Thyroid gland (tissue), 4 donors: ENCODE measurements at places on chromosomes 6 and 20. TPM values are rescaled to one million over a fixed set of nuclear protein-coding genes. Genes with fewer than 3 reads are reported as not detected.

GRCh38 chr6:85163156-85164080 lies 286.5 kb upstream of the NT5E start:
- DNase-seq = no peak

IL17A gene
- not detected for total RNA-seq

SAPCD1 gene
- total RNA-seq = 2.0 TPM

DNA sequence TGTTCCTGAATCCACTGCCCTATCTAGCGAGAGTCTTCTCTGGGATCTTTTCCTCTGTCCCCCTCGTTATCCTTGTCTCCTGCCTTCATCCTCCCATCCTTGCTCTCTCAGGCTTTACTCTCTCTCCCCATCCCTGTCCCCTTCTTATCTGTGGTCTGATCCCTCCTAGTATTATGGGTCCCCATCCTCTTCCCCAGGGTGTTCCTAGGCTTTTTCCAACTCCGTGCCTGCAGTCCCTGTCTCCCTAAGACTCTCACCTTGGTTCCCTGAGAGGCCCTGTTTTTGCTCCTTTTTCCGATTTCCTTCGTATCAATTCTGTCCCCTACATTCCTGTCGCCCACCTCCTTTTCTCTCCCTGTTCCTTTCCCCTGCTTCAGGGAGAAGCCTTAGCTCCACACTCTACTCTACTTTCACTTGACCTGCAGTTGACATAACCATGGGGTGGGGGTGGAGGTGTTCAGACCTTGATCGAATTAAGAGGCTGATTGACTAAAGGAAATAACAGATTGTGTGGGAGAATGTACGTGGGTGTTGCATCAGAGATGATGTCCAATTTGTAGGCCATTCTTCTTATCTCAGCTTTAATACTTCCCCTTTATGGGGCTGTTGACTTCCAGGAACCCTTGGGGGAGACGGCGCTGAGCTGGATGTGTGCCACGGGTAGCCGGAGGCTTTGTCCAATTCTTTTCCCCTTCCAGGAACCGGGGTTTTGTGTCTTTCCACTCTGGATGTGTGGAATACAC lies 905 bp downstream of the PPARD start:
- peak; percentile 36 for DNase-seq

TPD52L1 gene
- 392 TPM for total RNA-seq

DNA sequence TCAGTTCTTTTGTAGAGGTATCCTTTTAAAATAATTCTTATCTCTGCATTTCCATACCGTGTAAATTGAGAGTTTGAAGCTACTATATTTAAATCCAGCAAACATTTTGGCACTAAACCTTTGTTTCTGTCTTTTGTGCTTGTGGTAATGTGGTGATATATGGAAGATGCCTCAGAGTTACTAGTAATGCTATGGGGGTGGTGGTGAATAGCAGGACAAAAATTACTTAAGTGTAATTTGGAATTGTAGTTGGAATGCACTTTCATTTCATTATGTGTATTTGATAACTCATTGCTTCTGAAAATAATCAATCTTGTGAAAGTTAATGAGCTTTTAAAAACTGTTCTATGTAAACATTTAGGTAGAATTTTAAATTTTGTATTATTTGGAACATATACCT lies 404.5 kb downstream of the PHF3 start:
- no peak for DNase-seq

GRCh38 chr6:33841070-33841469 lies 37.3 kb upstream of the MLN start:
- no peak for DNase-seq

DNA sequence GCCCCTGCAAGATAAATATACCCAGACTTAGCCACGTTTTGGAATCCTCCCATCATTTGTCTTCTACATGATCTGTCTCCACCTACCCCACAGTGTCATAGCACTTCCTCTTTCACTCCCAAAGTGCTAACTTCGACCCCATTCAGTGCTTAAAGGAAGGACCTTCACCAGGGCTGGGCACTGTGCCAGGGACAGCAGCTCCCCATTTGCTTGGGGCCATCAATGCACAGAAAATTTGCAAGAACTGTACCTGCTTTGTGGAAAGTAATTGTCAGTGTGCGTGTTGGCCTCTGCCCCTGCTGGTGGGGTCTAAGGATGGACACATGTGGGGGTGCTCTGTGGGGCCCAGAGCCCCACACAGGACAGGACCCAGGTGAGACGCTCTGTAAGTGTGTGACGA lies 5.2 kb upstream of the BPIFA2 start:
- no peak for DNase-seq

DNA sequence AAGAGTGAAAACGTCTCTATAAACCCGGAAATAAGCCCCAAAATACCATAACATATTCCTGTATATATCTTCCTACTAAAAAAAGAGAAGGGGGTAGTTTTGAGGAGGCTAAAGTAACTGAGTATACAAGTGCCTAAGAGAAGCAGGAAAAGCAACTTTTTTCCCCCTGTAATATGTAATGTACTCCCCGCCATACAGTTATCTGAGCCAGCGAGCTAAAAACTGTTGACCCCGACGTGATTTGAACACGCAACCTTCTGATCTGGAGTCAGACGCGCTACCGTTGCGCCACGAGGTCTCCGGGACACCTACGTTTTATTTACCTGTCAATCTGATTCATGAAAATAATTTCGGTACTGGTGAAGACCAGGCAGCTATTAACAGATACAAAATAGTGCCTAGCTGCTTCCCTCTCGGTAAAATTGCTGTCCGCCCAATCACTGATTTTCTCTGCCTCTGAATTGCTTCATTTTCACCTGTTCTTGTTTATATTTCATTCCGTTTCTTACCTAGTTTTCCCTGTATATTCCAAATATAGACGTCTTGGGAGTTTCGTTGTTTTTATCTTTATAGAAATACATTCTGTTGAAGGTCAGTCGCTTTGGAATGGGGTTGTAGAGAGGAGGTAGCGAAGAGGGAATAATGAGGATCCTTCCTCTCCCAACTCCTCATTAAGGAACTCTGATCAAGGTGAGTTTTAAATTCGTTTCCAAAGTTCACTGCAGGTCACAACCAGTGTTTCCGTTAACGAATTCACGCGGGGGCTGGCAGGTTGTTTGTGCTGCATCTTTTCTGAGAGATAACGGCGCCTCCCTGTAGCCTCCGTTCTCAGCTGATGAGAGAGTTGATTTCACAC lies 33.6 kb upstream of the BTN3A2 start:
- DNase-seq = no peak

DNA sequence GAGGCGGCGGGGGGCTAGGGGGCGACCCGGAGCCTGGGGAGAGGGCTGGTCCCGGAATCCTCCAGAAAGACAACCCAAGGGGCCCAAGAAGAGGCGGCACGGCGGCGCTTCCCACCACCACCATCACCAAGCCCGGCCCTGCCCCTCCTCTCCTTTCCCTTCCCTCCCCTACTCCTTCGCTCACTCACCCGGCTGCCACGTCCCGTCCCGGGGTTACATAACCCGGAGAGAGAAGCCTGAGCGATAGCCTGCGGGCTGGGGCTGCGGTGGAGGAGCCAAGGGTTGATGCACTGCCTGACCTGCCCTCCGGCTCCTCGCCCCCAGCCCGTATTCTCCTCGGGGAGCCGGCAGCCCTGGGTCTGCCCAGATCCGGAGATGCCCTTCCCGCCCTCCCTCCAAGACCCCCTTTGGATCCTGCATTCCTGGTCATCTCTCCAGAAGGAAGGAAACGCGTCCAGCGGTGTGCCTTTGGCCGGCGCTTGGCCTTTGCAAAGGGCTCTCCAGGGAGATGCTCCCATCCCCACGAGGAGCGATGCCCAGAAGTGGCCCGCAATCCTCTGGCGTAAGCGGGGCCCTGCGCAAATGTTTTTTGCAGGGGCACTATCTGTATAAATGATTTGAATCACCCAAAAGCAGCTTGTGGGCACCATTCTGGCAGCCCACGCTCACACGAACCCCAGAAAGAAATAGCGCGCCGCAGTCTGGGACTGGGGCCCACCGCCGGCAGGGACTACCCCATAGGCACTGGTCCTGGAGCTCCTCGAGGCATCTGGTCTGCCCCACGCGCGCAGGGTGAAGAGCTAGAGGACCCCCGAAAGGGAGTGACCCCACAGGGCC lies 4.6 kb upstream of the CPXM1 start:
- DNase-seq = peak; percentile 37

DNA sequence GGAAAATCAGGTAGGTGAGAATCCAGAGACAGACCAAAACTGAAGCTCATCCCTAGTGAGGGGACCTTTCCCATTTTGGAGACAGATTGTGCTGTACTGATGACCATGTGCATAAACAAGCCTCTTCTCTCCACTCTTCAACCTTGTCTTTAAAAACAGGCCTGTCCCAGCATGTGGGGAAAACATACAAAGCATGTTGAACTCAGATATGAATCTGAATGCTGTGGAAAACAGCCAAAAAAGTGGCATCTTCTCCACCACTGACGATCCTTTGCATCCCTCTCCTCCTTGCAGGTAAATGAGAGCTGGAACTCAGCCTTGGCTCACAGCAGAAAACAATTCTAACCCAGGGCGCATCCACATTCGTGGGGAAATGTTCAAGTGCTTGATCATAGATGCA lies 123.7 kb upstream of the FOXQ1 start:
- DNase-seq = no peak

DNA sequence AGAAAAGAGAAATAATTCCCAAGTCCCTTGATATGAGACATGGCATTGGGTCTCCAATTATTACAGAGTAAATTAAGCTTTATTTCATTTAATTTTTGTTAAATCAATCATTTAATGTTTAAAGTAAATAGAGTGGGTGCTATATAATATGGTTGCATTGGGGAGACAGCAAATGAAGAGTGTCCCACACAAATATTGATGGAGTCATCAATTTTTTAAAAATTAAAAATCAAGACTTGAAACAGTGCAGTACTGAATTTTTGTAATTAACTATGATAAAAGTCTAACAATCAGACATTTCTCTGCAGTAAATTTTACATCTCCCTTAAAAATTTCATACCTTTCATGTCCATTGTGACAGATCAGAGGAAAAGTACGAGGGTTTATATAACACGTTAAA lies 193.9 kb upstream of the ID4 start:
- DNase-seq = no peak

- no peak for DNase-seq
Observed at GRCh38 chr6:636488-636887, 20.4 kb downstream of the HUS1B start.

- DNase-seq = no peak
Observed at GRCh38 chr6:155883741-155884140, 428.1 kb upstream of the NOX3 start.

GRCh38 chr6:7909323-7910276 lies 988 bp downstream of the TXNDC5 start:
- peak; percentile 45 for DNase-seq

PRPH2 gene
- total RNA-seq = 2.5 TPM

NR2E1 gene
- total RNA-seq = not detected

- no peak for DNase-seq
Observed at GRCh38 chr6:86440608-86441007, 496.7 kb upstream of the HTR1E start.

- no peak for DNase-seq
Observed at GRCh38 chr6:125821825-125822281, 31.1 kb downstream of the NCOA7 start.

DNA sequence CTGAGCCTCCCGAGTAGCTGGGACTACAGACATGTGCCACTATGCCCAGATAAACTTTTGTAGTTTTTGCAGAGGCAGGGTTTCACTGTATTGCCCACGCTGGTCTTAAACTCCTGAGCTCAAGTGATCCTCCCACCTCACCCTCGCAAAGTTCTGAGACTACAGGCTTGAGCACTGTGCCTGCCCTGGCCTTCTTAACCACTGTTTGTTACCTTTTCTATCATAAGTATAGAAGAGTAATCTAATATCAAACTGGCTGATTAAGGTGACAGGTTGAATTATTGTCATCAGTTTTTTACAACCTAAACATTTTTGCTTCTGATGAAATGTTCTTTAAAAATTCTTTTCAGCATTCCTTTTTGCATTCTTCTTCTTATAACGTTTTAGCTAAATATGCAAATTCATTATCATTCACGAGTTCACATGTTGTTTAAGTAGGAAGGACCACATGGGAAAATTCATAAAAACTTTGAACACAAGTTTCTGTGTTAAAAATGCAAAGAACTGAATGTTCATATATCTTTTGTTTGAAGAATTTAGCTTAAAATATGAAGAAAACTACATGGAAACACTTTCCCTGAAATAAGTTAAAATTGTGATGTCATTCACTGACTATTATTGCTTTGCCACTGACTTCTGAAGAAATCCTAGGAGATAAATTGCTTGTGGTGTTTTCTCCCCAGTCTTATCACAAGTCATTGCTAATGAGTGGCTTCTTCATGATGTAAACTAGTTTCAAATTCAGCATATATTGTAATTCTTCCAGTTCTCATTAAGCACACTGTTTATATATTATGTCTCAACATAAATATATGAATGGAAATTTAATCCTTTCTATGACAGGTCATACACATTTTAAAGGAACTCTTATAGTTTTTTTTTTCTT lies 106.7 kb downstream of the ADGRB3 start:
- DNase-seq = no peak
